Transverse colon (tissue), 4 donors: ENCODE measurements at places on chromosomes 3 and 15. TPM values are rescaled to one million over a fixed set of nuclear protein-coding genes. Genes with fewer than 3 reads are reported as not detected.

DNA sequence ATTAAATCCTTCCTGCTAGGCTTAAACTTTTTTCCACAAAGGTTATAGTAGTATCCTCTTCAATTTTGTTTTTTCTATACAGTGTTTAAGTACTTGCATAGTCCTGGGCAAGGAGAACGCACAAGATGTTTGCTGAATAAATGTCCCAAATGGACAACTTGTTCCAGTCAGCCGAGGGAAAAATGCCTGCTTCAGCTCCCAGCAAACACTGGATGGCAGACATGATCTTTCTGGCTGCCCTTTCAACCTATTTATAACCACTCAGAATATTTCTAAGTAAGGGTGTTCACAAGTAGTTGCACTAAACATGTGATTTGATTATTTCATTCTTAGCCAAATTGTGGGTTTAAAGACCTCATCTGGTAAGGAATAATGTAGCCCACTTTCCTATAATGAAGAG is 29.8 kb downstream of the GNB4 start:
- H3K4me3 ChIP-seq = no peak overlapping the region
- no peaks in the 10 kb centered on the region for H3K4me1 ChIP-seq
- H3K36me3 ChIP-seq = no peaks in the 10 kb centered on the region
- H3K27ac ChIP-seq = no peak overlapping the region
- no peaks in the 10 kb centered on the region for H3K27me3 ChIP-seq

- DNase-seq = no peak
- H3K36me3 ChIP-seq = no peaks in the 10 kb centered on the region
- H3K4me1 ChIP-seq = no peaks in the 10 kb centered on the region
Observed at GRCh38 chr3:64381367-64381766, 156.1 kb upstream of the PRICKLE2 start.

DNA sequence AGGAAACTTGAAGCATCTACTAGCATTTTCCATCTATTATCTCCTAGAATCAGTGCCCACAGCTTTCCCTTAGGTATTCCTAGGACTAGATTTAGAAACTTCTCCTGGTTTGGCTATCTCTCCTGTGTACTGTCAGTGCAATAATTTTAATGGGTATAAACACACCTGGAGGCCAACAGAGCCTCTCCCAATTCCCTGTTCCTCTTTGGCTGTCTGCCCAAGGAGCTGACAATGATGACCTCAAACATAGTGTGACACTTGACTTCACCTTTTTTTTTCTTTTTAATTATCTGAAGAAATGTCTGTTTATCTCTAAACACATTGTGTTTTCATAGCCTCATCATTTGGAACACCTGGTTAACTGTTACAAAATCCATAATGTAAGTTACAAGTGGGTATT is 754.5 kb upstream of the ALCAM start:
- H3K27me3 ChIP-seq = no peaks in the 10 kb centered on the region
- no peak overlapping the region for H3K4me3 ChIP-seq
- no peak overlapping the region for H3K27ac ChIP-seq
- no peak for DNase-seq
- no peaks in the 10 kb centered on the region for H3K4me1 ChIP-seq

GRCh38 chr3:177371888-177372287 is 174.6 kb upstream of the TBL1XR1 start:
- H3K27me3 ChIP-seq = no peaks in the 10 kb centered on the region
- no peak overlapping the region for H3K4me3 ChIP-seq
- DNase-seq = no peak
- H3K4me1 ChIP-seq = no peaks in the 10 kb centered on the region
- H3K36me3 ChIP-seq = no peaks in the 10 kb centered on the region

DNA sequence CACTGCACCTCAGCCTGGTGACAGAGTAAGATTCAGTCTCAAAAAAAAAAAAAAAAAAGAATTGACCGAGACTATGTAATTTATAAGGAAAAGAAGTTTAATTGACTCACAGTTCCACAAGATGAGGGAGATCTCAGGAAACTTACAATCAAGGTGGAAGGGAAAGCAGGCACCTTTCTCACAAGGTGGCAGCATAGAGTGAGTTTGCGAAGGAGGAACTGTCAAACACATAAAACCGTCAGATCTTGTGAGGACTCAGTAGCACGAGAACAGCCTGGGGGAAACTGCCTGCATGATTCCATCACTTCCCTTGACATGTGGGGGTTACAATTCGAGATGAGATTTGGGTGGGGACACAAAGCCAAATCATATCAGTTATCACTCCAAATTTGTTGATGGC is 380.9 kb downstream of the EDEM1 start:
- H3K27ac ChIP-seq = no peak overlapping the region
- H3K27me3 ChIP-seq = no peaks in the 10 kb centered on the region
- H3K36me3 ChIP-seq = no peaks in the 10 kb centered on the region
- no peak overlapping the region for H3K4me3 ChIP-seq

Gene ATP10A
- 1.4 TPM for total RNA-seq

DNA sequence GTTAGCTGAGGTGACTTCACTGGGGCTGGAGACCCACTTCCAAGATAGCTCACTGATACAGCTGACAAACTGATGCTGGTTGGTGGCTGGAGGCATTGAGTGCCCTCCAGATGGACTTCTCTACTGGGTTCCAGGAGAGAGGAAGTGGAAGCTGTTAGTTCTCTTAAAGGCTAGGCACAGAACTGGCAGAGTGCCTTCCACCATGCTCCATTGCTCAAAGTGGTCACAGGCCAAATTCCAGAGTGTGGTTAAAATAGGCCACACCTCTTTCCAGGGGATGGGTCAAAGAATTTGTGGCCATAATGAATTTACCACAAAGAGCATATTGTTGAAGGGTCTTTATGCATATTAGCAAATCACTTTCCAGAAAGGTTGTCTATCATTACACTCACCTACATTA is 74.2 kb downstream of the NMD3 start:
- no peaks in the 10 kb centered on the region for H3K4me1 ChIP-seq
- no peak for DNase-seq
- no peak overlapping the region for H3K4me3 ChIP-seq
- H3K27ac ChIP-seq = no peak overlapping the region
- H3K36me3 ChIP-seq = no peaks in the 10 kb centered on the region

GRCh38 chr3:100606894-100607512 is 2.4 kb upstream of the ADGRG7 start:
- H3K27ac ChIP-seq = no peak overlapping the region
- no peaks in the 10 kb centered on the region for H3K36me3 ChIP-seq
- no peak for DNase-seq
- H3K27me3 ChIP-seq = no peaks in the 10 kb centered on the region

DNA sequence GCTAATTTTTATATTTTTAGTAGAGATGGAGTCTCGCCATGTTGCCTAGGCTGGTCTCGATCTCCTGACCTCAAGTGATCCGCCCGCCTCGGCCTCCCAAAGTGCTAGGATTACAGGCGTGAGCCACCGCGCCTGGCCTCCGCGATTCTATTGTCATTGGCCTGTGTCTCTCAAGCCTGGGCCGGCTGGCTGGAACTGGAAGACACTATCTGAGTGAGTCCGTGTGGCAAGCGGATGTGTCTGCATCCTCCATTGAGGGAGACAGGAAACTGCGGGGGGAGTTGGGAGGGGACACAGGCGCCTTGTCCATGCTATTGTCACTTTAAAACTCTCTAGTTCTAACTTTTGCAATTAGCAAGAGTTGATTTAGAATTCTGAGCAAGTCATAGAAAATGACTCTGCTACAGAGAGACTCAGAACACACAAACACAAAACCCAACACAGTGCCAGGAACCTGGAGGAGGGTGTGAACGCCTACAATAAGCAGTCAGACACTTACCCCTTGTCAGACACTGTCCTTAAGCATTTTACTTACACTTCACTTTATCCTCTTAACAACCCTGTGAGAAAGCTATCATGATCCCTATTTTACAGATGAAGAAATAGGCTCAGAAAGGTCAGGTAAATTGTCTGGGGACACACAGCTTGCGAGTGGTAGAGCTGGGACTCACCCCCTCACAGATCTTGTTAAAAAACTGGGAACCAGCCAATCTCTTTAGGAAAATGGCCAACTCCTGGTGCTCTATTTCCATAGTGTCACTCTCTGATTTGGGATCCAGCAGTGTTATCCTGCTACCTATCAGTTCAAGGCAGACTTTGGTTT is 38.7 kb downstream of the ANP32A start:
- H3K4me1 ChIP-seq = peaks cover 5% of the 10 kb centered on the region
- no peak for DNase-seq
- H3K36me3 ChIP-seq = peaks cover 10% of the 10 kb centered on the region

DNA sequence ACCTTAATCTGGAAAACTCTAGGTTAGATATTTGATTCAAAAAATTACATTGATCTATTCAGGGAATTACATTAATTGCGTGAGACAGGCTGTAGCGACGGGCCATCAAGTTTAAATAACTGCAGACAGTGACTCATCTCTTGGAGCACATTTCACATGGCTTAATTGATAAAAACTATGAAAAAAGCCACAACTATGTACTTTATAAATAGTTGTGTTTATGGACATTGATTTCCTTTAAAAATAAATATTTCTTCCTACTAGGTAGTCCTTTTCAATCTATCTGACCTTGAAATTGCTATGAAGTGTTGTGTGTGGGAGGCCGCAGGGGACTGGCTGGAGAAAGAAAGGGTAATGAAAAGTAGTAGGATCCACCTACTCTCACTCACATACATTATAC is 157.8 kb downstream of the IL1RAP start:
- no peaks in the 10 kb centered on the region for H3K27me3 ChIP-seq
- no peak overlapping the region for H3K27ac ChIP-seq
- no peak for DNase-seq
- no peaks in the 10 kb centered on the region for H3K36me3 ChIP-seq
- no peaks in the 10 kb centered on the region for H3K4me1 ChIP-seq
- H3K4me3 ChIP-seq = no peak overlapping the region

Gene TRIM69
- 12.6 TPM for total RNA-seq

GRCh38 chr3:186683979-186684378 is 18.2 kb downstream of the HRG start:
- H3K27me3 ChIP-seq = peaks cover 7% of the 10 kb centered on the region
- no peaks in the 10 kb centered on the region for H3K36me3 ChIP-seq
- no peak overlapping the region for H3K27ac ChIP-seq
- no peak for DNase-seq
- no peaks in the 10 kb centered on the region for H3K4me1 ChIP-seq

- no peak overlapping the region for H3K27ac ChIP-seq
- peaks cover 13% of the 10 kb centered on the region for H3K27me3 ChIP-seq
- H3K36me3 ChIP-seq = no peaks in the 10 kb centered on the region
- no peaks in the 10 kb centered on the region for H3K4me1 ChIP-seq
- no peak overlapping the region for H3K4me3 ChIP-seq
Observed at GRCh38 chr3:10519236-10519635, 13.8 kb upstream of the ATP2B2 start.

DNA sequence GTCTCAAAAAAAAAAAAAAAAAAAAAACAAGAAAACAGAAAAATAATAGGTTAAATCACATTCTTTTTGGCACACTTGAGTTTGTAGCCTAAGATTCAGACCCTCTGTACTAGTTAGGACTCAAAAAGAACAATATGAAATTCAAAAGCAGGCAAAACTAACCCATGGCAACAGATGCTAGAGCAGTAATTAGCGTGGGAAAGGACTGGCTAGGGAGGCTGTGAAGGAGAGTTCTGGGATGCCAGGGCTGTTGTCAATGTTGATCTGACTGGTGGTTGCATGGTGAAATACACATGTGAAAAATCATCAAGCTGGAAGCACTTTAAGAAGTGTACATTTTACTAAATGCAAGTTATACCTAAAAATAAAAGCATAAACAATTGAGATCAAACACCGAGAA is 35.6 kb downstream of the KLHL6 start:
- H3K27ac ChIP-seq = no peak overlapping the region
- H3K4me3 ChIP-seq = no peak overlapping the region
- no peak for DNase-seq

- no peak overlapping the region for H3K27ac ChIP-seq
- peaks cover 3% of the 10 kb centered on the region for H3K4me1 ChIP-seq
- DNase-seq = no peak
- H3K36me3 ChIP-seq = no peaks in the 10 kb centered on the region
- no peaks in the 10 kb centered on the region for H3K27me3 ChIP-seq
- H3K4me3 ChIP-seq = no peak overlapping the region
Observed at GRCh38 chr3:197021231-197021630, 8.4 kb downstream of the MELTF start.

- no peak for DNase-seq
- H3K27ac ChIP-seq = no peak overlapping the region
- no peak overlapping the region for H3K4me3 ChIP-seq
- no peaks in the 10 kb centered on the region for H3K27me3 ChIP-seq
- peaks cover 16% of the 10 kb centered on the region for H3K4me1 ChIP-seq
Observed at GRCh38 chr15:23033979-23034378, 5.4 kb downstream of the TUBGCP5 start.

Gene ST6GAL1
- 22.4 TPM for total RNA-seq

DNA sequence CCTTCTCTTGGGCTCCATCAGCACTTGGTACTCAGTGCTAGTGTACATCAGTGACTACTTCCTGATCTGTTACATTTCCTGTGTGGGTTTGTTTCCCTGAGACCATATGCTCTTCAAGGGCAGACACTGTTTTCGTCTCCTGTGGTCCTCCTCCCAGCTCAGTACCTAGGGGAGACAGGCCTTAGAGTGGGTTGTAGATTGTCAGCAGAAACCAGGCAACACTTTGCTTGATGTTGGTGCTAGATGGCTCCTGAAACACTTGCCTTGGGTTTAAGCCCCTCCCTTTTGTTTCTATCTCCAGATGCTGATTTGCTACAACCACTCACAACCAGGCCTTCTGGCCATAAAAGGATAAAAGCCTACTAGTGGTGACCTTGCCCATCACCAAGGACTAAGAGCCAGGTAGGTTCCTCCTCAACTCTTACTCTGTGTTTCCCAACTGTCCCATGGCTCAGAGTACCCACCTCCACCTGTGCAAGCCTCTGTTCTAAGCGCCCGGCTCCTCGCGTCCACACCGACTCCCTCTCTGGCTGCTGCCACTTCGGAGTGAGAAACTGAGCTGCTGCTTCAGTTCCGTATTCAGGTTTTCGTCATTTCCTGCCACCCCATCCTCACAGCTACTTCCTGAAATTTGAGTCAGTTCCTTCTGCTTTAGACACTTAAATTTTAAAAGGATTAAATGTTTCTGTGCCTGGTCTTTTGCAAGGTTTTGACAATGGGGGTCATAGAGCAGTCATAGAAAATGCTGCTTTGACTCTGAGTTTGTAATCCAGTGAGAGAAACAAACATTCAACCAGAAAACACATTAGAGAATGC is at the start of gene HCLS1:
HCLS1 (minus strand) TSS at position 548 of the 816 bp plus-strand sequence. CDS start 2,556 bp downstream, outside the sequence.
- DNase-seq = peak; percentile 72
- peak within 1 kb of the TSS; percentile 17 for H3K4me3 ChIP-seq
- no peaks in the 10 kb centered on the region for H3K4me1 ChIP-seq

Gene SMAD6
- total RNA-seq = 6.7 TPM

Gene ETFA
- total RNA-seq = 65.8 TPM

GRCh38 chr3:184658223-184658928 is 53.5 kb downstream of the MAGEF1 start:
- H3K36me3 ChIP-seq = no peaks in the 10 kb centered on the region
- H3K4me1 ChIP-seq = no peaks in the 10 kb centered on the region

Gene NEK11
- 12.3 TPM for total RNA-seq

GRCh38 chr15:76512971-76513370 is 176.4 kb downstream of the ISL2 start:
- H3K4me3 ChIP-seq = no peak overlapping the region

- no peak overlapping the region for H3K27ac ChIP-seq
- DNase-seq = no peak
- no peaks in the 10 kb centered on the region for H3K36me3 ChIP-seq
- no peak overlapping the region for H3K4me3 ChIP-seq
Observed at GRCh38 chr3:172543419-172543818, 20.2 kb upstream of the TNFSF10 start.

Gene FETUB
- not detected for total RNA-seq
